ENCODE measurements at places on chromosomes 3 and 15.

GRCh38 chr3:99875929-99876841, 58.5 kb downstream of the CMSS1 start:
- DNase-seq = peak; percentile 82

DNA sequence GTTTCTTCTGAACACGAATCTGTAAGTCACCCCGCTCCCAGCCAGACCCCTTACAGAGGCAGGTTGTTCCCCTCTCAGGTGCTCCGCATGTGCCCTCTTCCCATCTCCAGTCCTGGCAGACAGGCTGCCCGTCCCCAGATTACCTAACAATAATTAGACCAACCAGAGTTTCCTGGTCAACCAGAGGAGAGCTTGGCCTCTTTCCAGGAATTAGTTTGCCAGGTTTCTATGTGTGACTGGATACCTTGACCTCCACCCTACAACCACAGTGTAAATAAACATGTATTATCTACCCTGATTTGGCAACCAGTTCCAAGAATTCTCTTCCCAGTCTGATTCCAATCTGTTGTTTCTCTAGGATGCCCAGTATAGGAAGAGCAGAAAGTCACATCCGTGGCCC, 178.0 kb upstream of the UMPS start:
- DNase-seq = no peak

GRCh38 chr15:78012643-78013077, 64.9 kb downstream of the TBC1D2B start:
- DNase-seq = no peak

- DNase-seq = no peak
These were observed 165.6 kb downstream of the XXYLT1 start for GRCh38 chr3:195105389-195105788.

Data from RKO (cell line).